Activated CD4-positive, alpha-beta T cell treated with anti-CD3 and anti-CD28 coated beads for 4 hours (primary cell): ENCODE measurements at places on chromosomes 4 and X.

GRCh38 chr4:793093-793861 is 32.7 kb downstream of the CPLX1 start:
- no peak for DNase-seq

DNA sequence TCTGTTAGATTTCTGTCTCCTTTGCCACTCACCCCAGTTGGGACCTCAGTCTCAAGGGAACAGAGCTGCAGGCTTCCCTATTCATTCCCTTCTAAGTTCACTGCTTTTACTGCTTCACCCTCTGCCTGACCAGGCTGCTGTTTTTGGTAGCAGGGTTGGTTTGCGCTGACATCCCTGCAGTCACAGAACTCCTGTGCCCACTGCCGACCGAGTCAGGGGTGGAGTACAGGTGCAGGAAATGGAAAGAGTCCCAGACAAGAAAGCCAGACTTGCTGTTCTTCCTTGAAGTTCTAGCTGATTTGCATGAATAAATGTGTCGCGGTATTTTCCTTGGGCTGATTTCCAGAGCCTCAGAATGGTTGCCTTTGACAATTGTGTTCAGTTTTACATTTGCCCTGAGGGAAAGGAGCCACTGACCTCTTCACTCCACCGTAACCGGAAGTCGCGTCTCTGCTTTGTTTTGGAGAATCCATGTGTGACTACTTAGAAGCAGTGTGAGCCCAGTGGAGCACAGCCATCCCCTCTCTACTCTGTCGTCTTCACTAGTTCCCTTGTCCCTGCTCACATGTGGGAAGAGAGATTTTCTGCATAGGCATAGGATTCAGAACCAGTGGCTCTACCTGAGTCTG is 84.8 kb downstream of the TNIP2 start:
- DNase-seq = no peak

GRCh38 chr4:111879539-111879938 is 265.7 kb upstream of the FAM241A start:
- DNase-seq = no peak

DNA sequence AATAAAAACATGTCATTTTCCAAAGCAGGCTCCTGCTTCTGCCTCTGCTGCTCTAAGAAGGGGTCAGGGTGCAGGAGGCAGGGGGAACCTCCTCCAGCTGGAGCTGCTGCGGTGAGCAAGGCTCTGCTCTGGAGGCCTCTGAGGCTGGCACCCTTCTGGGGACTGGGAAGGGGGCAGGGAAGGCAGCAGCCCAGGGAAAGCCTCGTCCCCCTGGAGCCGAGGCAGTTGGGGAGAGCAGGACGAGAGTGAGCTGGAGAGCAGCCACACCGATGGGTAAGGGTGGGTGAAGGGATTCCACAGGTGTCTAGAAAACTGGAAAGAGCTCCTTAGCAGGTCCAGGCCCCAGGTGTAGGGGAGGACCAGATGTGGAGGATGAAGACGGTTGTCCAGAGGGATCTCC is 2.0 kb upstream of the CTAG2 start:
- DNase-seq = no peak

DNA sequence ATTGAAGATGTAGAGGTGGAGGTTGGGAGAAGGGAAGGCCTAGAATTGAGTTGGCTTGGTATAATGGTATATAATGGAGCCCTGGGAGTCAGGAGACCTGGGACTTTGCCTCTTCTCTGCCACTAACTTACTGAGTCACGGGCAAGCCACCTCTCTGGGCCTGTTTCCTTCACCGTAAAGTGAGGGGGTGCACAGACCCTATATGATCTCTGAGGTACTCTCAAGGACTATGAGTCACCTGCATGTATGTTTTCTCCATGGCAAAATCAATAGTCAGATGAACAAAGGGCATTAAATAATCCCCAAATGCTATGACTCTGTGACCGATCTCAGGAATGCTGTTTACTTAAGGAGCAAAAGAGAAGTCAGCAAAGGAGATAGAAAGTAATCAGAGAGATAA is 5.1 kb downstream of the P2RY4 start:
- DNase-seq = no peak

DNA sequence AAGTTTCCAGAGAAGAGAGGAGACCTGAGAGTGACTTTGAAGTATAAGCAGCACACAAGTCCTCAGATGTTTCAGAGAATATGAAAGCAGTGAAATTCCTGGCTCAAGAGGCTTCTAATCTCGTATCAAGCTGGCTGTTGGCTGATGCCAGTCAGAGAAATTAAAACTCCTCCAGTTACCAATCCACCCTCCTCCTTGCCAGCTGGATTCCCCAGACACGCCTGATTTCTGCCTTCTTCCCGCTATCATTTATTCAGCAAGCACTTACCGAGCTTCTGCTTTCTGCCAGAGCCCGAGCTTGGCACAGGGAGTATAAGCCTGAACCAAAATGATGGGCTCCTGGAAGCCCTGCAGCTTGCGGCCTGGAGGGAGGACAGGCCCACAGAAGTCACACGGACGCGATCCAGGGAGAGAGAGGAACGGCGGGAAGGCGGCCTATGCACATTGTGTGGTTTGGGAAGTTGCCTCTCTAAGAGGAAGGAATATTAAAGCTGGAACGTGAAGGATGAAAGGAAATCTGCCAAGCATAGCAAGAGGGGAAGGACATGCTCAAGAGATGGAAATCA is 102.4 kb upstream of the TBL1X start:
- DNase-seq = no peak

DNA sequence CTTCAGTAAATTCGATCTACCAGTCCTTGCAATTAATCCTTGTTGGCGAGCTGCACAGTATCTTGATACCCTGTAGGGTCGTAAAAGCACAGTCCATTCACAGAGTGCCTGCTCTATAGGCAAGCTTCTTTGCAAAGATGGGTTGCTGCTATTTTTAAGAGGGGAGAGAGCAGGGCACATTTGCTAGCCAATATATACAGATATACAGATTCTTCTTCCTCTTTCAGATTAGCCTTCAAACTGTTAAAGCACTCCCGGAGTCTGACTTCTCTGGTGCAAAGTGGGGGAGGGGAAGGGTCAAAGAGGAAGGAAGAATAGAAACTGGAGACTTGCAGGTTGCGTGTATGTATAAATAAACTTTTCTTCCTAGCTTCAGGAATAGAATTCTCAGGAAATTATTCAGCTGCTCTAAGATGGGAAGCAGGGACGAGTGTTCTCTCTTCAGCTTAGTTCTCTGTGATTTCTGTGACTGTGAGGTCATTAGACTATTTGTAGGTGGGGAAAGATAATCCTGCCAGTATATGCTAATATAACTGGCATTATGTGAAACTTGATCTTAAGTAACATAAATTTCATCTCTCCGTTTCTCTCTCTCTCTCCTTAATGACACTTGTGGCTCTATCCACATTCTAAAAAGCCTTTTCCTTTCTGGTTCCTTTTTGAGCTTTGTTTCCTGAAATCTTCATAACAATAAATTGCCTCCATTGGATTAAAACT is at the start of gene CYSLTR1:
Gene CYSLTR1, minus strand, starts transcription at position 242 of the 717 bp plus-strand sequence. CDS start 53,865 bp downstream, outside the sequence.
- DNase-seq = no peak

DNA sequence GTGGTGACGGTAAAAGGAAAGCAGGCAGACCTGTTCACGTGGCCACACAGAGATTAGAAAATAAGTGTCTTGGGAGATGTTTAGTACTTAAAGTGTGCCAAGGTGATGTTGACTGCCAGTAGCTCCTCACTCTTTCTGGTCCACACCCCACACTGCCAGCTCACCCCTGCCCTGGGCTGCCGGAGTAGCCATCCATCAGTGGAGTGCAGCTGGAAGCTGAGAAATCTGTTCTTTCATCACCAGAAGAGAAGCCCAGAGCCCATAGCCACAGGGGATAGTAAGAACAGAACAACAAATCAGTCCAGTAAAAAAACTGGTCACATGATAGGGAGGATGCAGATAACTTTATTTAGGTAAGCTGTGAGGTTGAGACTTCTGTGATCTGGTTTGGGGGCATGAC is 64.1 kb downstream of the WWC2 start:
- no peak for DNase-seq

DNA sequence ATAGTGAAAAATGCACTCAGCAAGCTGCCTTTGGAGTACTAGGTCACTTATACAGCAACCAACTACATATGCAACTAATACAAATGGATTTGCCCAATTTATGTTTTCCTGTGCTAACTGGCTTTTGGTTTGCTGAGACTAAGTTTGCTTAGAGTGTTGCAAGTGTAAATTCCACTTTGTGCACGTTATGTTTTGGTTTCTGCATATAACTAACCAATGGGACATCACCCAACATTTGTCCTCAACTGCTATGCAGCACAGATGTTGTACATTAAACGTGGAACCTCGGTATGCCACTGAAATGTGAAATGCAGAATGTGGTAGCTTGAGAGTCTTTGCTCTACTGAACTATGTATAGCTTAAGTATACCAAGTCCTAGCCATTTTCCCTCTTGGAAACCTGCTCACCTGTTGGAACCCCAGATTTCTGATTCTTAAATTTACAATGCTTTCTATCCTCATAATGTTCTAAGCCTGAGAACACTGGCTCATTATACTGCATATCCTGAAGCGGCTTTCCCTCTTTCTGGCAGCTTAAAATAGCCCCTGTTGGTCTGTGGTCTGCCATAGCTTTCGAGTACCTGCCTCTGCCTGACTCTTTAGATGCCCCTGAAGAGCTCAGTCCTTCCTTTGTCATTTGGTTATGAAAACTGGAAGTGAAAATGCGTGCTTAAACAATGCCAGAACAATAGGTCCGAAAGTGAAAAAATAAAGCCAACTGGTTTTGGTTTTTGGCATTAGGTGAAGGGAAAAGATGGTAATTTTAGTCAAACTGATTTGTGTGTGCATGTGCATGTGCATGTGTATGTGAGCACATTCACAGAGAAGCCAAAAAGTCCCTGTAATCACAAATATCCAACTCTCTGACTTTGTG is 158.0 kb downstream of the SH2D1A start:
- DNase-seq = no peak

DNA sequence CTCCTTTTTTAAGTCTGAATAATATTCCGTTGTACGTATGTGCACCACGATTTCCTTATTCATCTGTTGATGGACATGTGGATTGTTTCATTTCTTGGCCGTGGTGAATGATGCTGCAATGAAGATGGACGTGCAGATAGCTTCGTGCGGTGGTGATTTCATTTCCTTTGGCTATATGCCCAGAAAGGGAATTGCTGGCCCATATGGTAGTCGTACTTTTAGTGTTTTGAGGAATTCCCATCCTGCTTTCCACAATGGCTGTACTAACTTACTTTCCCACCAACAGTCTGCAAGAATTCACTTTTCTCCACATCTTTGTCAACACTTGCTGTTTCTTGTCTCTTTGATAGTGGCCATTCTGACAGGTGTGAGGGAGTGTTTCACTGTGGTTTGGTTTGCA is 12.8 kb downstream of the ZFP42 start:
- DNase-seq = no peak

DNA sequence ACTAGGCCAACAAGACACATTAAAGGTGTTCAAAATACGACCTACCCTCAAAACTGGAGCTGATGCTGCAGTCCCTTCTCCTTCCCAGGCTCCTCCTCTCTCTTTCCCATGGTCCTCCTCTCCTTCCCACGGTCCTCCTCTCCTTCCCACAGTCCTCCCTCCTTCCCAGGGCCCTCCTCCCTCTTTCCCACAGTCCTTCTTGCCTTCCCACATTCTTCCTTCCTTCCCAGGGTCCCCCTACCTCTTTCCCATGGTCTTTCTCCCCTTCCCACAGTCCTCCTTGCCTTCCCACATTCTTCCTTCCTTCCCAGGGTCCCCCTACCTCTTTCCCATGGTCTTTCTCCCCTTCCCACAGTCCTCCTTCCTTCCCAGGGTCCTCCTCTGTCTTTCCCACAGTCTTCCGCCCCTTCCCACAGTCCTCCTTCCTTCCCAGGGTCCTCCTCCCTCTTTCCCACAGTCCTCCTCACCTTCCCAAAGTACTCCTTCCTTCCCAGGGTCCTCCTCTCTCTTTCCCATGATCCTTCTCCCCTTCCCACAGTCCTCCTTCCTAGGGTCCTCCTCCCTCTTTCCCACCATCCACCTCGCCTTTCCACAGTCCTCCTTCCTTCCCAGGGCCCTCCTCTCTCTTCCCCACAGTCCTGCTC is 54.2 kb downstream of the SH3KBP1 start:
- DNase-seq = no peak

DNA sequence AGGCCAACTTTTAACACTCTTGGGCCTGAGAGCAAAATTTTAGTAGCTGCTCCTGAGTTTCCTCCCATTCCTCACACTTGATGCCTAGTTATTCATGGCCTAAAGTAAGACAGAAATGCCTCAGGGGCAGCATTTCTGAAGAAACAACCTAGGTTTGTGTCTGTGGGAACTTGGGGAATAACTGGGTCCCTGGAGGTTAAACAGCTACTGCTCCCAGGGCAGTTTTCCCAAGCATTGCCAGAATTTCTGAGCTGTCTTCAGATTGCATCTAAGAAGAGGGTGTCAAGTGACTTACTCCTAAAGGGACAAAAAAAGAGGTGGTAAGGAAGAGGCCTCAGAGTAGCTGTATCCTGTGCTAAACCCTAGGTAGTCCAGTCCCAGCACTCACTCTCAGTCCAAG is 130.8 kb upstream of the ACSL4 start:
- no peak for DNase-seq

GRCh38 chrX:121987163-121987562 is 939.8 kb downstream of the GLUD2 start:
- no peak for DNase-seq

DNA sequence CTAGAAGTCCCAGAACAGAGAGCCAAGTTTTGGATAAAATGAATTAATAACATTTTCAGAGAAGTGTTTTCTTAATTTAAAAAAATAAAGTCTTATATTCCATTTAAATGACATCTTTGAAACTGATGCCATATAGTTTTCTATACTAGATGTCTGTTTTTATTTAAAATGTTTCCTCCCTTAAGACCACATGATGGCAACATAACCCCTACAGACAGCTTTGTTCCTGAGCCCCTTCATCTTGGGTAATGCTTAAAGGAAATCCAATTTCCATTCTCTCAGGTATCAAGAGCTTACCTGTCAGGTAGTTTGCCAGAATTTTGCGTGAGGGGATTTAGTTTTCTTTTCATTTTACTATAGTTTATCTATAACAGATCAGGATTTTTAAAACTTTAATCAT is 181.4 kb upstream of the UGT8 start:
- no peak for DNase-seq

DNA sequence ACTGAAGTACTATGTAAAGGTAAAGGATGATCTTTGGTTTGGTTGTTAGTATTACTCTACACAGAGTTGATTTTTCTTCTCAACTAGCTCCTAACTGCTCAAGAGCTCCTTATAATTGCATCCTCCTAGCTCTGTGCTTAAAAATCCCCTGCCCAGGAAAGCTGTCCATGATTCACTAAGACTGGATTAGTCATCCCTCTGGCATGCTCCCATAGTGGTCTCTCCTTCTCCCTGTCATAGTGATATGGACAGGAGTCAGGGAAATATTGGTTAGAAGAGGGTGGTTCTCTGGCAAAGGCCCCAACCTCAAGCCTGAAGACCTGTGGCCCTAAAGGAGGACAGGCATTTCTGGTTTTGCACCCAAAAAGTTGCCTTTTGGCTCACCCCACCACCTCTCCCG is 242.3 kb upstream of the KCNIP4 start:
- DNase-seq = no peak

DNA sequence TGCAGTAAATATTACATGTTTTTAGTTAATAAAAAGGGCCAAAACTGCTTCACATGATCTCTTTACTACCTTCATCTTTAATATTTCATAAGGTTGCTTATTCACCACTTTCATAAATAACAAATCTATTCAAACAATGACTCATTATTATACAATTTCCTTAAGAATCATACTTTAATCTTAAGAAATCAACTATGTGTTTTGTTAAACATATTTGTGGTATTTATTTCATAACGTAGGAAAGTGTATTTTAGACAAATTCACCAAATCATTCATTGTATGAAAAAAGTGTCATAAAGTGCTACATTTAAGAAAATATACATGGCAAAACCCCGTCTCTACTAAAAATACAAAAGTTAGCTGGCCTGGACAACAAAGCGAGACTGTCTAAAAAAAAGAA is 150.5 kb upstream of the RXFP1 start:
- no peak for DNase-seq
